H1 (cell line): ENCODE measurements at places on chromosomes 3 and 15.

GRCh38 chr3:119595639-119596334, 1.9 kb upstream of the PLA1A start:
- no peak for DNase-seq

DNA sequence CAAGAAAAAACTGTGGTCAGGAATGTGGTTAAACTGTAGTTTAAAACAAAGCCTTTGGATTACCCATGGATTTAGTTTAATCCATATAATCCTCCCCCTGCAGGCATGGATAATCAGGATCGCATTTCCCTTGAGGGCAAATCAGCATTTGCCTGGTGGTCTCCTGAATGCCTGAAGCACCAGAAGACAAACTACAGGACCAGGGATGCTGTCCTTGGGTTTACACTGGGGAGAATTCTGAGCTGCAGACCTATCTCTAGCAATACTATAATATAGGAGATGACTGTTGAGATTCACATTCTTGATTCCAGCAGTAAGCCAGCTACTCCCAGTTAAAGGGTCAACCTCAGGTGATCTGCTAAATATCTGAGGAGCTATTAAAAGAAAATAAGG, 10.6 kb downstream of the PIK3CB start:
- DNase-seq, result no peak

- DNase-seq, result no peak
These were observed 248.3 kb upstream of the CCDC54 start for GRCh38 chr3:107128946-107129345.

DNA sequence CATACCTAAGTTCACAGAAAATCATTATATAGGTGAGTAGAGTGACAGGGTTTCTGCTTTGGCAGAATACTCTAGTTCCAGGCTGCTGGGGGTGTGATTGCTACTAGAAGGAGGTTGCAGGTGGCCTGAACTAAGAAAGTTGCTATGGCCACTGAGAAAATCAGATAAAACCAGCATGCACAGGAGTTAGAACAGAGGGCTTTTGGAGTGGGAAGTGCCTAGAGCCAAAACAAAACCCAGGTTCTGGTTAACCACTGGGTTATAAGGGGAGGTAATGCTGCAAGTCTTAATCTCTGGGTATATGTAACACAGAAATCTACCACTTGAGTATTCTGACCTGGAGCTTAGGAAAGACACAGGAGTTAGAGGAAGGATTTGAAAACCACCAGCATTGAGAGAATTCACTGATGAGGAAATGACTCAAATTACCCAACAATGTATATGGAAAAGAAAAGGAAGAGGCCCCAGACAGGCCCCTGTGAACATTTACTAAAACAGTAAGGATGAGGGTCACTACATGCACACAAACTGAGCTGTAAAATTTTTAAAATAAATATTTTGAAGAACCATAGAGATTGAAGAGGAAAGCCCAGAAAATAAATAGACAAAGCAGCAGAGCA, 60.0 kb downstream of the PLOD2 start:
- DNase-seq, result no peak

DNA sequence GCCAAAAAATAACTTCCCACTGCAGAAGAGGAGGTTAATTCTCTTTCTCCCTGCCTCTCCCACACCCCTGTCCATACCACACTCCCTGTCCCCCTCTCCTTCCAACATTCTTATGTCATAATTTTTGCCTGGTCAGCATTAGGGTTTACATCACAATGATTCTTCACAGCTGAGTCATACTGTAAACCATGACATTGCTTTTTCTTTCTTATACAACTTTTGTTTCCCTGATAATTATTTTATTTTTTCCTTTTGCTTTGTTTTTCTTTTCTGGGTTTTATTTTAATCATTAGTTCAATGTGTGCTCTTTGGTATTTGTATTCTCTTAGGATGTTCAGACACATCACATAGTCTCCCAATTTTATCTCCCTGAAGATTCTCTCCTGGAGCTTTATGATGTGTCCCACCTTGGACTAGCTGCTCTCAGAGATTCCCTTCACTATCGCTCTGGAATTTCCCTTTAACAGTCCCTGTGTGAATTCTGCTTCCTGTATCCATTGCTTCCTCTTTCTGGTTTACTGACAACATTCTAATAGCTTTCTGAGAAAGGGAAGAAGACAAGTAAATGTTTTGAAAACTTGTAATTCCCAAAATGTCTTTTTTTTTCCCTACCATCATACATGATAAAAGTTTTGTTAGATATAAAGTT, 70.7 kb downstream of the SOX2 start:
- no peak for DNase-seq

- no peak for DNase-seq
These were observed 91.2 kb downstream of the TLE3 start for GRCh38 chr15:70006259-70007147.

GRCh38 chr3:161273589-161274218, 52.6 kb downstream of the NMD3 start:
- no peak for DNase-seq

DNA sequence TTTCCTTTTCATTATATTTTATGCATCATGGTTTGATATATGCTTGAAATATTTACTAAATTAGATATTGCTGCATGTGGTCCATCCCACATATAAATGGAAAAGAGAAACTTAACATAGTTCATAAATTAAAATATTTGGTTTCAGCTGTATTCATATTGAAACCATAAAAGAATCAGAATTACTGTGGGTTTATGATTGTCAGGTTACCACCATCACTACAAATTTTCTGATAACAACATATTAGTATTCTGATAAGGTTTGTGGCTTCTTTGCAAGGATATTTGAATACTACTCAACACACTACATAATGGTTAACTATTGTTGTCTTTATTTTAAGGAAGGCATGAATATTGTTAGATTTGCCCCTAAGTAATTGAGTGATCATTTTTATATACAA, 235.5 kb downstream of the UBE2E2 start:
- no peak for DNase-seq

GRCh38 chr15:85615930-85616329, 178.8 kb downstream of the KLHL25 start:
- DNase-seq, result no peak

GRCh38 chr15:73319460-73320245, 49.1 kb downstream of the HCN4 start:
- DNase-seq, result no peak

- DNase-seq, result no peak
These were observed 39.9 kb downstream of the IFT57 start for GRCh38 chr3:108182339-108182738.

GRCh38 chr15:77546050-77546501, 86.6 kb downstream of the LINGO1 start:
- DNase-seq, result no peak

GRCh38 chr3:139574026-139574947, 34.7 kb upstream of the RBP1 start:
- DNase-seq, result no peak

GRCh38 chr3:178244733-178245709, 291.2 kb upstream of the KCNMB2 start:
- no peak for DNase-seq

- DNase-seq, result no peak
These were observed 798.7 kb downstream of the DIPK2A start for GRCh38 chr3:144770281-144770680.

DNA sequence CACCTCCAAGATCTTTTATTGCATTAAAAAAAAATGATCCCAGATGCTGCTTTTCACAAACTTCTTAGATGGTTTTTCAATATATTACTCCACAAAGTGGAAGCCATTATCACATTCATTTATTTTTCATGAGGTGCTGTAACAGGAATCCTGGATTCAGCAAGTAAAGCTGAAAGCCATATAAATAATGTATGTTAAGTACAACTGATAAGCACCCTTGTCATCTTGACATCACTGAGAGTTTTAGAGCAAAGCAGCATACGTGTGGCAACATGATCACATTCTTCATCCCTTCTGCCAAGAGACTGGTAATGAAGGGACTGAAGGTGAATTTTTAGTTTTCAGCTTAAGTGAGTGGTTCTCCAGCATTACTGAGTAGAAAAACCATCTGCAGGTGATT, 44.9 kb upstream of the LRRFIP2 start:
- DNase-seq, result no peak

- DNase-seq, result no peak
These were observed 10.3 kb upstream of the SLC25A38 start for GRCh38 chr3:39372833-39373232.

DNA sequence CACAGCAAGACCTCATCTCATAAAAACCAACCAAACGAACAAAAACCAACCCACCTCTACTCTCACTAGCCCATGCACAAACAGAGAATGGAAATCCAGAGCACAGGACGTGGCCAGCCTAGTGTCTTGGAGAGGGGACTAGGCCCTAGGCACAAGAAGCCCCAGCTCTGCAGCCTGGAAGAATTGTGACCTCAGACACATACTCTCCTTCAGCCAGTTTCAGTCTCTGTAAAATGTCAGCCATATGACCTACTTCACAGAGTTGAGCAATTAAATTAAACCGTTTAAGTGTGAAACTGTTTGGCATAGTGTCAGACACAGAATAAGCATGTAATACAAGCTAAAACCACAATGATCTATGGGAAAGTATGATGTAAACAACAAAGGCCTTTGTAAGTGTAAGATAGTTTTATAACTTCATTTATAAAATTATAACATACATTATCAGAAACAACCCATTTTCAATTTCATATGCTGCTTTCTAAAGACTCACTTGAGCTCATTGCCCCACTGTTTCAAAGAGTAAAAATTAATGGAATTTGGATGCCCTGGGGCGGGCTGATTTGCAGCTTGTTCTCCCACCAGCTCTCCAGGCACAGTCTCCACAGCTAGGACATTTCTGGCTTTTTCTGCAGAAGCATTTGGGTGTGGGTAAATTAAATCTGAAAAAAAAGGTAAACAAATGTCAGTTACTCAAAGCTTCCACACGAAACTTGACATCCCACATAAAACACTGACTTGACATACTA, 32.9 kb downstream of the TBC1D2B start:
- DNase-seq, result no peak

- DNase-seq, result no peak
These were observed 70.3 kb downstream of the CCNL1 start for GRCh38 chr3:157089455-157090221.

- DNase-seq, result no peak
These were observed 636.2 kb downstream of the NAALADL2 start for GRCh38 chr3:175495331-175495730.

DNA sequence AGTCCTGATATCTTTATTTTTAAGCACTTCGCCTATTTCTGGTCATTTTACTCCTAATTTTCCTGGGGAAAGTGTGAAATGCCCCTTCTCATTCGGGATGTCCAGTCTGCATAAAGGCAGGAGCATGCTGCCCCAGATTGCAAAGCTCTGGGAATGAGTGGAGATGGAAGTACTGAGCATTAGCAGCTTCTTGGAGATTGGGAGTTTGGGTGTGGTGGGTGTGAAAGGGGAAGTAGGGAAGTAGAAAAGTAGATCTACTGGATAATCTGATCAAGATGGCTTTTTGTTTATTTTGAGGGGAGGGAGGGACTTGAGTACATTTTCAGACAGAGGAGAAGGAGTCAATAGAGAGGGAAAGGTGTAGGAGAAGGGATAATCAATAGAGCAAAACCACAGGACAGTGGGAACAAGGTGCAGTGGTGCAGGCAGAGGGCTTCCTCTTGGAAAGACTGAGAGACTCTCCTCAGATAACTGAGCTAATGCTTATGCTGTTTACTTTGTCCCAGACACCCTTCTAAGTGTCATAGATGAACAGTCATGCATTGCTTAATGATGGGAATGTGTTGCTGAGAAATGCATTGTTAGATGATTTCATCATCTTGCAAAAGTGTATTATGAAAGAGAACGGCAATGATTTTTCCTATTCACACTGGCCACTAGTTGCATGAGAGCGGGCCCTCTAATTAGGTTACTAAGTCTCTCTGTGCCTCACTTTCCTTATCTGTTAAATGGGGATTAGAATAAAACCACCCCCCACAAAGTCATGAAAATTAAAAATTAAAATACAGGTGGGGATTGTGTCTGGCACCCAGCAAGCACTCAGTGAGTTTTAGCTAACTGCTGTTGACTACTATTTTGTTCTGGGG, 45.5 kb downstream of the PHLDB2 start:
- no peak for DNase-seq

GRCh38 chr3:52494886-52495495, at the start of gene STAB1:
STAB1 (plus strand) TSS chr3:52495338; CDS start chr3:52495414, 76 bp downstream.
- DNase-seq, result no peak

DNA sequence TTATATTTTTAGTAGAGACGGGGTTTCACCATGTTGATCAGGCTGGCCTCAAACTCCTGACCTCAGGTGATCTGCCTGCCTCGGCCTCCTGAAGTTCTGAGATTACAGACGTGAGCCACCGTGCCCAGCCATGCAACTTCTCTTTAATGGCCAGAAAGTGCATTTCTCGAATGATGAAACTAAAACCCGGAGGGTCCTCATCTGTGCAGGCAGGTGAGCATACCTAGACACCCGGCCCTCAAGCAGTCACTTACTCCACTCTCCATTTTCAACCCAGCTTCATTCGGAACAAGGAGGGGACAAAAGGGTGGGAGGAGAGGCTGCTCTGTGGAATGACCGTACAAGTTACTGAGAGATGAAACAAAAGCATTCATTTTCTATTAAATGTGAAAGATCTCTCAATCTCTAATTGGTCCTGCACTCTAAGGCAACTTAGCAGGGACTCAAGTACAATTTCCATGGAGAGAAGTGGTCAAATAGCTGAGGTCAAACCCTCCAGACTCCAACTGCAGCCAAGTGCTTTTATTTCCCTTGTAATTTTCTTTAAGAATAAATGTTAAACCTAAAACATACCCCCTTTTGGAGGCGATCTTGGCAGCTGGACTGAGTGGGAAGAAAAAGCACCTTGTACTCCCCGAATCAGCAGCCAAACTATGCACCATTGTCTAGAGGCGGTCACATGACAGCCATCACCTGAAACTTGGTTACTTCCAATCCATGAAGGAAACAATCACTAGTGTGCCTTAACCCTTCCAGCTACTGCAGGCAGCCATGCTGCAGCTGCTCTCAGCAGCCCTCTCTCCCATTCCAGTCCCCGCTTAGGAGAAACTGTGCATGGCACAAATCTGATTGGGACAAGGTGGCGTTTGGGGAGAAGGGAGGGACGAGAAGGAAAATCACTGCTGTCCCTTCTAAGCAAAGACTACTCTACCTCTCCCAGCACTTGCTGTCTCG, 62.2 kb downstream of the VGLL4 start:
- no peak for DNase-seq

GRCh38 chr3:124442463-124442862, 287.8 kb upstream of the UMPS start:
- DNase-seq, result no peak

DNA sequence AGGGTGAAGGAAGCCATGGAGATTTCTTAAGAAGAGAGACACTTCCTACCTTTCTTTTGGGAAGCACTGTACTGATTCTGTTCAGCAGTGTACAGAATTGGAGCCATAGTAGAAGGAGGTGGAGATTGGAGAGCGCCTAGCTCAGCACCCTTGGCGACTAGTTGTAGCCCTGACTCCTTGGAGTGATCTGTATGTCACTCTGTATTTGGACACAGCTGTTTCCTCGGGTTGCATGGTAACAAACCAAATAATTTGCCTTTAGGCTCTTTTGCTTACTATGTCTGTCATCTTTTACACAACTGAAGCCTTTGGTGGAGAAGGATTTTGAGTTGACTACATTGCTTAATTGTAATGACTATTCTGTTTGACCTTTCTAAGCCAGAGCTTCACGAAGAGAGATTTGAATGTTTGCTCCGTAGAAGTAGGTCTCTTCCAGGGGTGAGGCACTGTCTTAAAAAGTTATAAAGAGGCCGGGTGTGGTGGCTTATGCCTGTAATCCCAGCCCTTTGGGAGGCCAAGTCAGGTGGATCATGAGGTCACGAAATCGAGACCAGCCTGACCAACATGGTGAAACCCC, 77.1 kb downstream of the AKAP13 start:
- DNase-seq, result no peak

GRCh38 chr3:194556086-194557056, 69.6 kb upstream of the ATP13A3 start:
- no peak for DNase-seq

GRCh38 chr15:57316451-57316850, 59.9 kb upstream of the CGNL1 start:
- DNase-seq, result no peak
